ENCODE measurements at places on chromosomes 5 and 9. TPM values are rescaled to one million over a fixed set of nuclear protein-coding genes. Genes with fewer than 3 reads are reported as not detected.

UNC5A gene
- total RNA-seq: 0.32 TPM

ZDHHC11 gene
- 1.3 TPM for total RNA-seq

FYB1 gene
- under 0.01 TPM for total RNA-seq

FGF18 gene
- not detected for total RNA-seq

VLDLR gene
- 6.0 TPM for total RNA-seq

CEP72 gene
- 1.6 TPM for total RNA-seq

NRARP gene
- total RNA-seq: 1.8 TPM

F2RL2 gene
- total RNA-seq: 0.56 TPM

SCGB3A2 gene
- total RNA-seq: not detected

RNF180 gene
- total RNA-seq: 2.6 TPM

NTNG2 gene
- 1.3 TPM for total RNA-seq

SEMA5A gene
- 21.3 TPM for total RNA-seq

TAF11L10 gene
- total RNA-seq: not detected

PGM5 gene
- 0.39 TPM for total RNA-seq

GHR gene
- 3.2 TPM for total RNA-seq

PIP5KL1 gene
- total RNA-seq: 3.7 TPM

PFN3 gene
- not detected for total RNA-seq

SPATA31A6 gene
- not detected for total RNA-seq

SHOC1 gene
- not detected for total RNA-seq

NRG2 gene
- not detected for total RNA-seq

DTWD2 gene
- 4.2 TPM for total RNA-seq

PCDHGB3 gene
- 6.1 TPM for total RNA-seq

ARID3C gene
- not detected for total RNA-seq
